Calu3 (cell line): ENCODE measurements at places on chromosomes 3 and 15. TPM values are rescaled to one million over a fixed set of nuclear protein-coding genes. Genes with fewer than 3 reads are reported as not detected.

Gene ACKR4
- total RNA-seq = 4.9 and 8.1 TPM in 2 replicates

Gene OXTR
- total RNA-seq = 2.8 and 3.4 TPM in 2 replicates

GRCh38 chr3:184724699-184725098 lies 12.8 kb upstream of the MAGEF1 start:
- H3K36me3 ChIP-seq = no peaks in the 10 kb centered on the region
- no peak for DNase-seq
- no peak overlapping the region for H3K4me3 ChIP-seq

DNA sequence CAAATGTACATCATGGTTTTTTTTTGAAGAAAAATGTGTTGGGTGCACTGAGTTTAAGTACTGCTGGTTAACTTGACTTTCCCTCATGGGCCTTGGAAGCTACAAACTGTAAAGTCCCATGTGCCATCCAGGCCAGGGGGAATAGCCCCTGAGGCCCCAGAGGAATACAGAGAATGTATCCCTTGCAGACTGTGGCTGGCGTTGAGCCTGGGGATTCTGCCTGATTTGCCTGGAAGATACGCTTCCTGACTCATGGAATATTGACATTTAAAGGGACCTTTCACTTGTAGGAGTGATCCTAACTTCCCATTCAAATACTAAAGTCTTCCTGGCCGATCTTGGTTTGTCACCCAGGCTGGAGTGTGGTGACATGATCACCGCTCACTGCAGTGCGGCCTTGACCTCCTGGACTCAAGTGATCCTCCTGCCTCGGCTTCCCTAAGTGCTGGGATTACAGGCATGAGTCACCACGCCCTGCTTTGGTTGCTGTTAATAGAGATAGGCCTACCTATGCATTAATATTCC lies 42.0 kb downstream of the ADAMTSL3 start:
- peaks cover 13% of the 10 kb centered on the region for H3K27me3 ChIP-seq
- H3K4me1 ChIP-seq = no peaks in the 10 kb centered on the region
- no peaks in the 10 kb centered on the region for H3K36me3 ChIP-seq
- H3K4me3 ChIP-seq = no peak overlapping the region
- H3K27ac ChIP-seq = no peak overlapping the region
- DNase-seq = no peak

Gene THBS1
- total RNA-seq = 81.2 and 199 TPM in 2 replicates

- no peak overlapping the region for H3K27ac ChIP-seq
- no peaks in the 10 kb centered on the region for H3K36me3 ChIP-seq
- no peak overlapping the region for H3K4me3 ChIP-seq
- H3K27me3 ChIP-seq = no peaks in the 10 kb centered on the region
These were observed 367.2 kb upstream of the AGTR1 start for GRCh38 chr3:148330542-148330941.

DNA sequence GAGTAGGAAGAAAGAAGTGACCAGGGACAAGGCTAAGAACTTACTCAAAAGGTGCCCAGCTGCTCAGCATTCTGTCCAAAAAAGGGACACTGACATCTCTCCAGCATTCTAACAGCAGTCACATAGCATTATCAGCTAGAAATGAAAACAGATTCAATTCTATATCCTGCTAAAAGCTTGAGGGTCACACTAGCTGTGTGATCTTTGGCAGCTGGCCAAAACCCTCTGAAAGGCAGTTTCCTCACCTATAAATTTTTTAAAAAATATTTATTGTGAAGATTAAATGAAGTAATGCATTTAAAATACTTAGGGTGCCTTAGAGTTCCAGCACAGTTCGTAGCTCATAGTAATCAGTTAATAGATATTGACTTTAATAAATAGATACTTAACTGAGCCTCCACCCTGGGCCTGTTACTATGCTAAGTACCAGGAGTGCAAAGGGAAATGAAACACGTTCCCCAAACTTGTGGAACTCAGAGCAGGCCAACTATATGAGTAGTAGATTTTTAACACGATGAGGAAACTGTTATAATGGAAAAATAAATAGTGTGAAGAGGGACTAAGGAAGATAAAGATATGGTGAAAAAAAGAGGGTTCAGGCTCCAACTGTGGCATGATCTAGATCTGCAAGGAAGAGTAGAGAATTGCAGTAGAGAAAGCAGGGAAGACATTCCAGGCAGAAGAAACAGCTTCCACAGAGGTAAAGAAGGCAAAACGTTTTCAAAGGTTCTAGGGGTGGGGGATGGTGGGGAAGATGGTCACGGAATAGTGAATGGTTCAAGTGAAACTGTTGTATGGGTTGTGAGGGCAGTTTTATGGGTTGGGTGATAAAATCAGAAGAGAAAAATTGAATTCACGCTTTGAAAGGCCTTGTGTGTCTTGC lies 11.4 kb downstream of the CD86 start:
- H3K4me3 ChIP-seq = no peak overlapping the region
- H3K27me3 ChIP-seq = no peaks in the 10 kb centered on the region
- no peaks in the 10 kb centered on the region for H3K36me3 ChIP-seq
- DNase-seq = no peak

DNA sequence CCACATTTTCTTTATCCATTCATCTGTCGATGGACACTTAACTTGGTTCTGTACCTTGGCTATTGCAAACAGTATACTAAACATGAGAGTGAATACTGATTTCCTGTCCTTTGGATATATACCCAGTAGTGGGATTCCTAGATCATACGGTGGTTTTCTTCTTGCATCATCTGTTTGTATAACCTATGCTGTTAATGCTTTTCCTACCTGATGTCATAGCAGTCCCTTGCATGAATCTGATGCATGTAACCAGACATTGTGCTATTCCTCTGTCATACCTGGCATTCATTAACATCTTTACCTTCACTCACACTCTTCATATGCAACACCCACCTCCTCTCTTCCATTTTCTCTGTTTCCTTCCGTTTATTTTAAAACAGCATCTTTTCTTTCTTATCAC lies 185.2 kb downstream of the KLHL25 start:
- H3K27ac ChIP-seq = no peak overlapping the region
- H3K4me3 ChIP-seq = no peak overlapping the region
- no peaks in the 10 kb centered on the region for H3K27me3 ChIP-seq
- H3K36me3 ChIP-seq = peaks cover 8% of the 10 kb centered on the region
- H3K4me1 ChIP-seq = peaks cover 9% of the 10 kb centered on the region

Gene SLC6A1
- not detected in 2 replicates for total RNA-seq

Gene TMEM40
- 0.42 and 0.98 TPM in 2 replicates for total RNA-seq

Gene ERICH6
- total RNA-seq = 0.29 TPM in 1 of 2 replicates, not detected in the other

- H3K27me3 ChIP-seq = no peaks in the 10 kb centered on the region
- no peak overlapping the region for H3K27ac ChIP-seq
- no peak overlapping the region for H3K4me3 ChIP-seq
- peaks cover 18% of the 10 kb centered on the region for H3K4me1 ChIP-seq
- H3K36me3 ChIP-seq = no peaks in the 10 kb centered on the region
These were observed 156.4 kb upstream of the CBLB start for GRCh38 chr3:106025151-106025722.

GRCh38 chr3:134066158-134066541 lies 36.4 kb upstream of the SLCO2A1 start:
- peaks cover 77% of the 10 kb centered on the region for H3K27me3 ChIP-seq
- no peak overlapping the region for H3K27ac ChIP-seq
- no peaks in the 10 kb centered on the region for H3K4me1 ChIP-seq

- H3K27ac ChIP-seq = no peak overlapping the region
- no peaks in the 10 kb centered on the region for H3K27me3 ChIP-seq
- H3K4me1 ChIP-seq = no peaks in the 10 kb centered on the region
- H3K36me3 ChIP-seq = peaks cover 17% of the 10 kb centered on the region
These were observed 31.7 kb downstream of the LINS1 start for GRCh38 chr15:100570275-100570674.

Gene SEMA3G
- 0.12 and 0.33 TPM in 2 replicates for total RNA-seq

- no peaks in the 10 kb centered on the region for H3K4me1 ChIP-seq
- H3K27ac ChIP-seq = no peak overlapping the region
- peaks cover 48% of the 10 kb centered on the region for H3K27me3 ChIP-seq
These were observed 222.8 kb downstream of the ADAMTS9 start for GRCh38 chr3:64464955-64465354.

DNA sequence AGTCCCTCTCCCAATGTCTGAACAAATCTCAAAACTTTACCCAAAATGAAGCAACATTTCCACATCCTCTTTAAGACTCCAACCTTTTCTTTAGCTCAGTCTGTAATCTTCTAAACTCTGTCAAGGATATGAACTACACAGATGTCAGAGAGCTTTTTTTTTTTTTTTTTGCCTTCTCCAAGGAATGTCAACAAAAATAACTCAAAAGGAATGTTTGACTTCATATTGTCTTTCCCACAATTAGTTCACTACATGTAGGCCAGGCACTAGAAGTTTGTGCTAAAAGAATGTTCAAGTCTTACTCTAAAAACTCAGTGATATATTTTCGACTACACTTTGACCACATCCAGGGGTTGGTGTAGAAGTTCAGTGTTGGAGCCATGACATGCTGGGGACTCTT lies 37.1 kb downstream of the ADAMTS9 start:
- peaks cover 15% of the 10 kb centered on the region for H3K36me3 ChIP-seq
- H3K4me1 ChIP-seq = peaks cover 17% of the 10 kb centered on the region
- peak overlapping the region; percentile 55 for H3K27ac ChIP-seq
- no peaks in the 10 kb centered on the region for H3K27me3 ChIP-seq
- no peak overlapping the region for H3K4me3 ChIP-seq

GRCh38 chr3:112315791-112316190 lies 17.2 kb upstream of the CD200 start:
- DNase-seq = no peak
- no peaks in the 10 kb centered on the region for H3K36me3 ChIP-seq
- no peak overlapping the region for H3K27ac ChIP-seq

DNA sequence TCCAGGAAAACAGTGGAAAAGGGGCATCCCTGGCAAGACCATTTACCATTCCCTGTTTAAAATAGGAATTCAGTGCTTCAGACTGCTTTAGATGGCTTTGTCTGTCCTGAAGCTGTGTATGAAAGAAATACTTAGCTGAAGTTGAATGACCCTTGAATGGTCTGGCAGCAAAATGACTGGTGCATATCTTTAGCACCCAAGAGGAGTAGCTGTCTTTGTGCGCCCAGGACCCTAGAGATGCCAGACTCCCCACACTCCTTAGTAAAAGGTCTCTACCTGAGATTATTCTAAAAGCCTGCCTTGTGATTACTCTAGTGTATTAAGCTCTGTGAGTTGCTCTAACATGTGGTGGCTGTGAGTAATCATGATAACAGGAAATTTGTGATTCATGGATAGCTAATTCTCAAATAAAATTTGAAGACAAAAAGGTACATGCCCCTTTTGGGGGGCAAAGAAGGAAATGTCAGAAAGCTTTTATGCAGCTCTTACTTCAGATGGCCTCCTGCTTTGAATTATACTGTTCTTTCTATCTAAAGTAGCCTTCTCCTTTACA lies 3.2 kb downstream of the MAPKBP1 start:
- H3K36me3 ChIP-seq = peaks cover 10% of the 10 kb centered on the region
- H3K4me1 ChIP-seq = no peaks in the 10 kb centered on the region
- DNase-seq = no peak
- H3K4me3 ChIP-seq = no peak overlapping the region
- H3K27ac ChIP-seq = no peak overlapping the region

Gene C3orf49
- not detected in 2 replicates for total RNA-seq

Gene C2CD4A
- total RNA-seq = 17.1 and 17.6 TPM in 2 replicates

- H3K27me3 ChIP-seq = no peaks in the 10 kb centered on the region
- no peak overlapping the region for H3K27ac ChIP-seq
- H3K4me3 ChIP-seq = no peak overlapping the region
- H3K36me3 ChIP-seq = no peaks in the 10 kb centered on the region
- no peaks in the 10 kb centered on the region for H3K4me1 ChIP-seq
These were observed 181.6 kb upstream of the RBMS3 start for GRCh38 chr3:29099296-29099695.

GRCh38 chr15:68797599-68798345 lies 22.9 kb downstream of the ANP32A start:
- DNase-seq = no peak
- peaks cover 50% of the 10 kb centered on the region for H3K4me1 ChIP-seq
- H3K4me3 ChIP-seq = no peak overlapping the region
- H3K27me3 ChIP-seq = no peaks in the 10 kb centered on the region
- no peak overlapping the region for H3K27ac ChIP-seq

Gene CCDC12
- total RNA-seq = 47.3 and 47.5 TPM in 2 replicates

Gene GNAT1
- total RNA-seq = not detected in 2 replicates

- no peaks in the 10 kb centered on the region for H3K27me3 ChIP-seq
- no peak overlapping the region for H3K4me3 ChIP-seq
- H3K4me1 ChIP-seq = no peaks in the 10 kb centered on the region
- DNase-seq = no peak
- H3K36me3 ChIP-seq = peaks cover 12% of the 10 kb centered on the region
- no peak overlapping the region for H3K27ac ChIP-seq
These were observed 67.9 kb downstream of the CYFIP1 start for GRCh38 chr15:22912256-22912655.

Gene DOCK3
- 0.19 and 0.34 TPM in 2 replicates for total RNA-seq

DNA sequence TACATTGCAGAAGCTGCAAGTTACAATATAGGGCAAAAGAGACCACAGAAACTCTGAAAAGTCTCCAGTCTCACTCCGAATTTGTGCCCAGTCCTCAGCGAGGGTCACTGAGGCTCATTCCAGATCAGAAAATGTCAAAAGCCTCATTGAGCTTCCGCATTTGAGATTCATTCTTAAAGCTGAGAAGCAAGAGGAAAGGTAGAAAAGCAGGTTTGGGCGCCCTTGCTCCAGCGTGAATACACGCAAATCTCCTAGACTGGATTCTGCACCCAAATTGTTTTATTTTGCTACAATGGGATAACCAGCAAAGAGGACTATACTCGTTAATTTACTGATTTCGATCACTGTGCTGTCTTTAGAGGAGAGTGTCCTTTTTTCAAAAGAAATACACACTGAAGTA lies 212.2 kb downstream of the STT3B start:
- no peak for DNase-seq
- no peaks in the 10 kb centered on the region for H3K27me3 ChIP-seq
- H3K4me1 ChIP-seq = peaks cover 13% of the 10 kb centered on the region

DNA sequence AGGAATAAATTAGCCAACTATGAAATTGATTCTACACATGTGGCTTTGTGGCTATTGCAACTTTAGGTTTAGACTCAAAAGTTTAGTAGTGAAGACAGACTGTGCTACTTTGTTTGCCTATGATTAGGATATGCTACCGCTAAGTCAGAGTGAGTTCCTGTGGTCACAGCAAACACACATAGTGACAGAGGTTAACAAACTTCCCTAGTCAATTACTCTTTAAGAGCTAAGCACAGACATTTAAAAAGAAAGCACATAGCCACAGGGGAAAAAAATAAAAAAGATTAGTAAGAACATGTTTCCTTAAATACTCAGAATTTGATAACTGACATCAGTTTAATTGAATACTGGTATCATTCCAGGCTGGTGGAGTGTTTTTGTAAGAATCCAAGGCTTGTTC lies 207.1 kb downstream of the GBE1 start:
- no peaks in the 10 kb centered on the region for H3K27me3 ChIP-seq
- DNase-seq = no peak
- no peaks in the 10 kb centered on the region for H3K36me3 ChIP-seq
- no peaks in the 10 kb centered on the region for H3K4me1 ChIP-seq
- H3K27ac ChIP-seq = no peak overlapping the region
- H3K4me3 ChIP-seq = no peak overlapping the region

GRCh38 chr3:40299721-40300335 lies 9.7 kb upstream of the EIF1B start:
- no peak for DNase-seq
- H3K27ac ChIP-seq = no peak overlapping the region
- no peaks in the 10 kb centered on the region for H3K27me3 ChIP-seq
- no peaks in the 10 kb centered on the region for H3K36me3 ChIP-seq
